ENCODE measurements at places on chromosomes 7 and 10.
A peak's percentile ranks its signal among the peaks of the same experiment; 100 is the strongest.

GRCh38 chr7:43072530-43072929 lies 39.9 kb upstream of the HECW1 start:
- DNase-seq = peak; percentile 51

DNA sequence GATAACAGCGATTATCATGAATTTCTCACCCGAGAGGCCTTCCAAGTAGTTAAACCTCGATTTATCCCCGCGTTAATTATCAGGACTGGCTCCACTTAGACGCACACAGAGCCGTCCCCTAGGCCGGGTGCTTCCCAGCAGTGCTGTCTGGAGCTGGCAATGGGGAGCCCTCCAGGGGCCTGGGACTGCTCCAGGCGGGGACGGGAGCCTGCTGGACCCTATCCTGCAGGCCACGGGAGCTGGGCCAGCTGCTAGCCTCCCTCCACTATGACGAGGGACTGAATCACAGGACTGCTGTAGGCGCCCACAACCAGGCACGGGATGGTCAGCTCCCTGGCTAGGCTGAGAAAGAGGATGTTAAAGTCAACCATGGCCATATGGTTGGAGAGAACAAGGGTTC lies 229.1 kb downstream of the ELFN1 start:
- DNase-seq = no peak

GRCh38 chr7:82164813-82165212 lies 278.8 kb downstream of the CACNA2D1 start:
- no peak for DNase-seq

- peak; percentile 42 for DNase-seq
Measured at GRCh38 chr7:116173051-116174028, 37.0 kb upstream of the TES start.

DNA sequence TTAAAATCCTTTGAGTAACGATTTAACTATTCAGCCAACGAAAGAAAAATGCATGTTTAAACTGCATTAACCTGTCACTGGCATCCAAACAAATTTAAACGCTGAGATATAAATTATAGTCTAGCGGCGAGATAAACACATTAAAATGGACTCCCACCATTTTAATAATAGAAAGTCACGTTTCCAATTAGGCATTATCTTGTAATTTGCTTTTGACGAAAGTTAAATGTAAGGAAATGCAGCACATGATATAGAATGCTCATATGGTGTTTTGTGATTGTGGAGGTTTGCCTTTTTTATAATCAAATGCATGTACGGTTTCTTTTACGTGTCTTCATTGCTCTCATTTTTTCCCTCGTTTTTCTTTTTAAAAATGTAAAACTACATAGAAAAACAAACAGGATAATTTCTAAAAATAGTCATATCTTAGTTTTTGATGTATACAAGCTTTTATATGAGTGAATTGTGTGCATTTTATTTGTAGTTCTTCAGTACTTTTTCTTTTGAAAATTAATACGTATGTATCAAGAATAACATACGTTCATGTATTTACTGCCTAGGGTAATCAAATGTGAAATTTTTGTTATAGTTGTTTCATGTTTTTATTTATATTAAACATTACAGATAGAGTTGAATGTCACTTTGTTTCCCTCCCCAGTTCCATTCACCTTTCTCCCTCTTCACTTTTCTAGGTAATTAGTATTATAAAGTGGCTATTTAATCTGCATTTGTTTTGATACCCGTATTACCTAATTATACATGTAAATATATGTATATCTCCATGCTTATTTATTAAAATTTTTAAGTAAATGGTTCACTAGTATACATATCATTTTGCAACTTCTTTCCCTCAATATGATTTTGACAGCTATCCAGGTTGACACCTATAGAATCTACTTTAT lies 1.1 kb upstream of the KLF14 start:
- no peak for DNase-seq

Measured in GM06990 (cell line).